Common myeloid progenitor, CD34-positive (primary cell): ENCODE measurements at places on chromosomes 5 and 9.

GRCh38 chr5:174777583-174777982 lies 53.2 kb downstream of the MSX2 start:
- DNase-seq: no peak

DNA sequence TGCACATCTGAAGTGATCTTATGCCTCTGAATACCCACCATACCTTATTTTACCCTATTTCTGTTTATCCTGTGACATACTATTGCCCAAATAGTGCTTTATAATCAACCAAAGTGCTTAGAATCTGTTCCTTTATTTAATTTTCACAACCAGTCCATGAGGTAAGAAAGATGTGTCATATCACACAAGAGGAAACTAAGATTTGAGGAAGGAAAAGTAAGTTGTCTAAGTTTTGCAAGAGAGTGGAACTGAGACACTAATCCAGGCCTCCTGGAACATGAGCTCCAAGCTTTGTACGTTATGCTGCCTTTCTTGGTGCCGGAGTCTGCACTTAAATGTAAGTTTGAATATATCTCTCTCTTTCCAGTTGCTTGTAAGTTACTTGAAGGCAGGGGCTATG lies 17.2 kb downstream of the KDM3B start:
- peak; percentile 22 for DNase-seq

GRCh38 chr9:10331157-10331556 lies 281.6 kb downstream of the PTPRD start:
- DNase-seq: no peak

DNA sequence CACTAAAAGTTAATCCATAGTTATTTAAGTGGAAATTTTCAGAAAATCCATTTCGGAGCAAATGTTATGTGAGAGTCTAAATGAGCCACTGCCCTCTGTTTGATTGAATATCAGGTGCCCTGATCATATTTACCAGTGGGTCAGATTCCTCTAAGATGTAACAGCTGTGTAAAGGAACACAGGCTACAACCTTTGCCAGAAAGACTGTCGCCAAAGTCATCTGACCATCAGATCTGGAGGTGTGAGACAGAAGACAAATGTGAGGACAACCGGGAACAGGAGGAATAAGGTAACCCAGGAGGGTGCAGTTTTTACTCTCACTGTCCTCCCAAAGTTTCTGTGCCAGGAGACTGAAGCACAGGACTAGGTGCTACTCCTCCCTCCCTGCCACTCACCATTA lies 90.8 kb downstream of the CAAP1 start:
- no peak for DNase-seq

DNA sequence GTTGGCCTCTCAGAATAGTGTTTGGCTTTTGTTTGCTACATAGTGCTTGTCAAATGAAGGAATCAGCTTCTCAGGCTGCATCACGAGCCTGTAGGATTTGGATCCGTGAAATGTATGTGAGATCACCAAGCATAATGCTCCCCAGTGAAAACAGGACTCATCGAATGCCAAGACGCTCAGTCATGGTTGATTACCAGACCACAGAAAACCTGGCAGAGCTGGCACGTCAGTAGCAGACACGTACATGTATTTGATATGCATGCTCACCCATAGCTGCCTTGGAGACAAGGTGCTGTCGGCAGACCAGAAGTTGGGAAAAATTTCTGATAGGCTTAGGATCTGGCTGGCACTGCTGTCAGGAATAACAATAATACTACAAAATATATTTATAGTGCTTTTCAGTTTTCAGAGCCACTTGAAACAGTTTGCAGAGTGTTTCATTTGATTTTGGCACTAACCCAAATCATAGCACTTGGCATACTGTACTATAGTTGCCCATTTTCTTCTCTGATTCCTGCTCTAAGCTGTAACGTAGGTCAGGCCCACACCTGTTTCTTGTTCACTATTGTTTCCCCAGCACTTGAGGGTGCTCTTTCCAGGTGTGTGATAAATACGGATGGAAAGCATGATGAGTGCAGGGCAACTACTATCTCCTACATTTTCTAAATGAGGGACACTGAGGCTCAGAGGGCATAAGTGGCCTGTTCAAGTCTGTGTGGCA lies 226.1 kb downstream of the NR3C1 start:
- peak; percentile 40 for DNase-seq

DNA sequence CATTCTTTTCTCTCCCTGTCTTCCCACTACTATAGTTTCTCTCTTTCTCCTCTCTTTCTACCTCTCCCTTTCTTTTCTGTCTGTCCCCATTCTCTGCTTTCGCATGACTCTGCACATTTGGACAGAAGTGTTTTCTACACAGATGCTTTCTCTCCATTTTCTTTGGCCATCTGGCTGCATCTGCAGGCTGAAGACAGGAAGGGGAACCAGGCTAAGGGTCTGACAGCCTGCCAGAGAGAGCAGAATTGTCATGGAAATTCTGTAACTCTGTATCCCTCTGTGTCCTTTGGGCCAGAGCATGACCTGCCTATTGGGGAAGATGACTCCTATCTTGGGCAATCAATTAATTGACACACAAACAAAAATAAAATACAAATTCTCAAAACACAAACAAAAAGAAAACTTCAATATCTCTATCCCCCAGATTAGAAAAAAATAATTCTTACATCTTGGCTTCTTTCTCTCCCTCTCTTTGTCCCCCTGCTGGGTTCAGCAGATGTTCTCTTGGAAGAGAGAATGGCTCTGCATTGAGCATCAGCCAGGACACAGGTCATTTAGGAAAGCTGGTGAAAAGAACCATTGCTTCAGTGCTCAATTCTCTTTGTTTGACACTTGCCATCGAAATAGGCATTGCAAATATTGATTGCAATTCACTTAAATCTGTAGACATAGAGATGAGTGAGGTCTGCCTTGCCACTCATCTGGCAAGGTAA lies 415.9 kb upstream of the KLF4 start:
- peak; percentile 60 for DNase-seq
